Epithelial cell of prostate (primary cell): ENCODE measurements at places on chromosomes 3 and 15.

DNA sequence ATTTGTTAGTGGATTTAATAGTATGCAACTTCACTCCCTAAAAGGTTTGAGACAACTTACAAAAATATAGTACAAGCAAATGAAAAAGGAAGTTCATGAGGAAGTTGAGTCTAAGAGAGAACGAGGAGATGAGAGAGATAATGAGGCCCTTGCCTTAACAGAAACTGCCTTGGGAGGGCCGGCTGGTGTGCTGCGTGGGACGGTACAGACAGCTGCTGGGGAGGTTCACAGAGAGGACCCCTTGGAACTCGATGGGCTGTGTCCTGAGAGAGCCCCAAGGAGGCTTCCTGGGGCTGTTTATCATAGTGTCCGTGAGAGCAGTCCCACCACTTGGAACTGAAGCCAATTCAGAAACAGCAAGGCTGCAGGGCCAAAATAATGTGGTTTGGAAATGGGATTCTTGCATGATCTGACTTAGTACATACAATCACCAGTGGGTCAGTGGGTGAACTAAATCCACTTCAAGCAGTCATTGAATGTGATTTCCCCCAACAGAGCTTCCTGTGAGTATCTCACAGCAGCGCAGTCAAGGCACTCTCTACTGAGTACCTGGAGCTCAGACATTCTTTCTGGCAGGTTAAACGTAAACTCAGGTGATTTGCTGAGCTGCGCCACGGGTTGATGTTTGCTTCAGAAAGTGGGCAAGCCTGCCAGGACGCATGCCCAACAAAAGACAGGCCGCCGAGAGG is 90.8 kb downstream of the CRTC3 start:
- DNase-seq: no peak

- no peak for DNase-seq
These were observed 489 bp downstream of the HDGFL3 start for GRCh38 chr15:83207009-83207659.

GRCh38 chr15:89654847-89655805 is at the start of gene KIF7:
KIF7 (minus strand) TSS chr15:89655467; CDS start chr15:89652930, 2,537 bp downstream.
- DNase-seq: no peak

DNA sequence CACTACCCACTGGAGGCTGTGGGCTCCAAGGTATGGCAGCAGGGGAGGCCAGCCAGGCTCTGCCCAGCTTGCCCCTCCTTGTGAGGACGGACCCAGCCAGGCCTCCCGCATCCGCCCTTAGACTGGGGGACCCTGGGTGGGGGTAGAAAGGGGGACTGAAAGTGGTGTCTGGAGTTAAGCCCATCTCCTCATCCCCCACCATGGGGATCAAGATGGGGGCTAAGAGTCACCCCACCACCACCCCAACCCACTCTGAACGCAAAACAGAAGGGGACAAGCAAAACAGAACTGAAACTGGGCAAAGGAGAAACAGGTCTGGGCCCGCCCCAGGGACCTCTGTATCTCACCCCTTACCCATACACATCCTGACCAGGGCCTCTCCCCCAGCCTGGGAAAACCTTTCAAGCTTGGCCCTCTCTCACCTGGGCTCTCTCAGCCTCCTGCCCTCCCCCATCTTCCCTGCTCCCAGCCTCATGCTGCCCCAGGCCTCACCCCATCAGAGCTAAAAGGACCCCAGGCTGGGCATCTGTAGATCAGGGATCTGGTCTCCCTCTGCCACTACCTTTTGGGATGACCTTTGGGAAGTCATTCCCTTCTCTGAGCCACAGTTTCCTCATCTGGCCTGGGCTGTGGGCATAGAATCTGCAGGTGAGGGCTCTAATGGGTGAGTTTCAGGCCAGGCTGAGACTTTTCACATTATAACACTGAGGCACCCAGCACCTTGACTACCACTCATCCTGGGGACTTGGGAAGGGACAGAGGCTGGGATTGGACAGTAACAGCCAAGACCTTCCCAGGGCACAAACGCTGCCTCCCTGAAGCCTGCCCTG is 30.0 kb upstream of the CYP11A1 start:
- DNase-seq: peak; percentile 48

GRCh38 chr15:94421706-94422105 is 190.3 kb downstream of the MCTP2 start:
- no peak for DNase-seq

DNA sequence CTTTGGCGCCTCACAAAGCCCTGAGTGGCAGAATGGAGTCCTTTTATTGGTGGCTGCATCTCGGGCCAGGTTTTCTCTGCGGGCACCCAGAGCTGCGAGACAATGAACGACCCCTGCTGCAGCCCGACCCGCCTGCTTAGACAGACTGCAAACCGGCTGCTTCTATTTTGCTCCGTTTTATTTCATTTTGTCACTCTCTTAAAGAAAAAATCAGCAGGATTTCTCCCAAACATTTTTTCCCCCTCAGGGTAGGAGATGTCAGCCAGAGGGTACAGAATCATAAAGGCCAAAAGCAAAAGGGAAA is 64.8 kb downstream of the OXNAD1 start:
- no peak for DNase-seq

DNA sequence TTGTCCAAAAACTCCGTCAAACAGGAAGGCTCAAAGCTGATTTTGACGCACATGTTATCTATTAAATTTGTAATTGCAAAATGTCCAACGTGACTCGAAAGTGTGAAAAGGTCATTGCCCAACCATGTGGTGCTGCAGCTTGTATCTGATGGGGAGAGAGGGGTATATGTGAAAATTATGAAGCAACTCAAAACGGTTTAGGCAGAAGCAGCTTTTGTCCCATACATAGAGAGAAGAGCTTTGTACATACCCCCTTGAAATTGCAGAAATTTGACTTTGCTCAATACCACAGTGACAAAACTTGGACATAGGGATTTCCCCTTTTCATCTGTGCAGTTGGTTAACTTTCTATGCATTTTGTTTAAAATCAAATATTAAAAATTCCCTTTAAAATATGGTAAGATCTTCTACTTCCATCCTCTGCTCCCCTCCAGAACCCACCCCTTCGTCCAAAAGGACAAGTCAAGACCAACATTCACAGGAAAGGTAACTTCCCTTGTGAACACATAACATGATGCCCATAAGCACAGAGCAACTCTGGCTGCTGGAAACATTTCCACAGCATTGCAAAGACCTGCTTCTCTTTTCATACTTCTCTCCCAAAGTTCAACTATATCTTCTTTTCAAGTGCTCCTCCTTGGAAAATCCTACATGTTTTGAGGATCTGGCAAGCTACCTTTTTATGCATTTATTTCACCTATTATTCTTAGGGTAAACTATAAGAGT is 253.7 kb upstream of the THBS1 start:
- DNase-seq: no peak

DNA sequence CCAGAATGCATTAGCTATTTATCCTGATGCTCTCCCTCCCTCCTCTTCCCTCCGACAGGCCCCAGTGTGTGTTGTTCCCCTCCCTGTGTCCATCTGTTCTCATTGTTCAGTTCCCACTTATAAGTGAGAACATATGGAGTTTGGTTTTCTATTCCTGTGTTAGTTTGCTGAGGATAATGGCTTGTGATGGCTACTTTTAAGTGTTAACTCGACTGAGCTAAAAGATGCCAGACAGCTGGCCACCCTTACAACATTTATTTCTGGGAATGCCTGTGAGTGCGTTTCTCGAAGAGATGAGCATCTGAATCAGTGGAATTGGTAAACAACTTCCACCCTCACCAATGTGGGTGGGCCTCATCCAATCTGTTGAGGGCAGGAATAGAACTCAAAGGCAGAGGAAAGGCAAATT is 24.7 kb upstream of the TM2D3 start:
- DNase-seq: no peak

GRCh38 chr3:120404876-120405275 is 45.9 kb downstream of the FSTL1 start:
- DNase-seq: no peak

DNA sequence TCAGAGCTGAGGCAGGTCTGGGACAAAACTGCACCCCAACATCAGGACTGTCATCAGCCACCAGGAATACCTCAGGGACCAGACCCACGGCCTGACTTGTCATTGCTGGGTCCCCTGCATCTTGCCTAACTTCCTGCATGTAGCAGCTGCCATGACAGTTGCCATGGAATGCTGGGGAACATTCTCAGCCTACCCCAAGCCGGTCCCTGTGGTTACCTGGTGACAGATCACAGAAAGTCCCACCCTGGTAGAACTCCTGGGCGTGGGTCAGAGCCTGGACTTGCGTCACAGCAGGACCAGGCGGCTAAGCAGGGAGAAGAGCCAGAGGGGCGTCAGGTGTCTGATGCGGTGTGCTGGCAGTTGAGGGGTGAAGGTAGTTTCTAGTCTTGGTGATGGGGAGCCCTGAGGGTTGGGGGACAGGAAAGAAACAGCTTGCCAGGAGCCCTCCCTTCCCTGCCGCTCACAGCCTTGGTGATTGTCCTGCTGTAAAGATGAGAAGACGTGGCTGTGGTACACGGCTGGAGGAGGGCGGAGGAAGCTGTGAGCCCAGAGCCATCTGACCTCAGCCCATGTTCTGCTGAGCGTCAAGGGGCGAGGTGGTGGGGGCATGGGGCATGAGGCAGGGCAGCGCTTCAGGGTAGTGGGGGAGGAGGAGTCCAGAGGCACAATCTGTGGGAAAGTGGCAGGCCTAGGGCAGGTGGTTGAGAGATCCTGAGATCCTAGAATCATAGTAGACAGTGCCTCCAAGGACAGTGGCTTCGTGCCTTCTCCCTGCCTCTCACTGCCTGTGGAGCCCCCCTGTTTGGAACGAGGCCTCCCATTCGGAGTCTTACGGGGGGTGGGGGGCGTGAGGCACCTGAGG is 5.4 kb downstream of the H1-8 start:
- no peak for DNase-seq

- no peak for DNase-seq
These were observed 58.6 kb upstream of the TPM1 start for GRCh38 chr15:62983956-62984355.

- no peak for DNase-seq
These were observed 28.1 kb downstream of the RNU5B-1 start for GRCh38 chr15:65332391-65333147.

GRCh38 chr3:46907960-46908293 is 30.4 kb downstream of the PTH1R start:
- DNase-seq: no peak

- no peak for DNase-seq
These were observed 54.8 kb downstream of the ANAPC13 start for GRCh38 chr3:134430950-134431445.

- peak; percentile 48 for DNase-seq
These were observed 51.5 kb upstream of the SLCO3A1 start for GRCh38 chr15:91801836-91802534.

DNA sequence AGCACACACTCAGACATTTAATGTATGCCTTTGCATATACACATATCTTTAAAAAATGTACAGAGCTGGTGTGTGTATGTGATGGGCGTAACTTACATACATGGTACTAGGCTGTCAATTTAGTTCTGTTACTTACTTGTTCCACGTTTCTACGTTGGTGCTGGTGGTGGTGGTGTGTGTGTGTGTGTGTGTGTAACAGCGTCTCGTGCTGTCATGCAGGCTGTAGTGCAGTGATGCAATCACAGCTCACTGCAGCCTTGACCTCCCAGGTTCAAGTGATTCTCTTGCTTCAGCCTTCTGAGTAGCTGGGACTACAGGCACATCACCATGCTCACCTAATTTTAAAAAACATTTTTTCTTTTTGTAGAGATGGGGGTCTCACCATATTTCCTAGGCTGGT is 64.2 kb downstream of the ISG20 start:
- DNase-seq: no peak

- DNase-seq: no peak
These were observed 212.4 kb downstream of the TBC1D2B start for GRCh38 chr15:77865106-77865610.

GRCh38 chr15:28004143-28005003 is 94.7 kb downstream of the OCA2 start:
- no peak for DNase-seq

DNA sequence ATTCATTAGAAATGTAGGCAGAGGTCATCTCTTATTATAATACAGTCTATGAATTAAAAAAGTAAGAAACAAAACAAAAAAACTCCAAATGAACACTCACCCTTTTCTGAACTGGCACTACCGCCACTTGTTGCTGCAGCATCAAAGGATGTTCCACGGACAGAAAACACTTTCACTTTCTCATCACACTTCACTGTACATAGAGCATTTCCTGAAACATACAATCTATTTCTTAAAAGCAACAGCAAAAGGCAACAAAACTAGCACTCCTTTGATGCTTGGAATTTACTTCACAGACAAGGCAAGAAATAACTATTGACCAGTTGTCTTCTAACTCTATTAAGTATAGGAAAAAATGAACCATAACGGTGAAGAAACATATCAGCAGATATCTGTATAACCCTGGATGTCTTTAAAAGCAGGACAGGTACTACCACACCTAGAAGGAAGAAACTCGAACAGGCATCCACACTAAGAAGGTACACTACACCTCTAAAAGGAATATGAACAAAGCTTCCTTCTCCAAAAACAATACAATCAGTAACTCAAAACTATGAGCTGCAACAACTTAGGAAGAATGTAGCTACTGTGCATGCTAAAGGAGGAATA is 24.9 kb downstream of the ETFA start:
- DNase-seq: no peak

- no peak for DNase-seq
These were observed 10.7 kb downstream of the USP4 start for GRCh38 chr3:49329186-49329585.

- no peak for DNase-seq
These were observed 249.9 kb upstream of the DNAJC19 start for GRCh38 chr3:181239441-181239840.

GRCh38 chr3:168714609-168715240 is 619.0 kb upstream of the GOLIM4 start:
- no peak for DNase-seq

- DNase-seq: no peak
These were observed 88.1 kb upstream of the THRB start for GRCh38 chr3:24582431-24583403.

DNA sequence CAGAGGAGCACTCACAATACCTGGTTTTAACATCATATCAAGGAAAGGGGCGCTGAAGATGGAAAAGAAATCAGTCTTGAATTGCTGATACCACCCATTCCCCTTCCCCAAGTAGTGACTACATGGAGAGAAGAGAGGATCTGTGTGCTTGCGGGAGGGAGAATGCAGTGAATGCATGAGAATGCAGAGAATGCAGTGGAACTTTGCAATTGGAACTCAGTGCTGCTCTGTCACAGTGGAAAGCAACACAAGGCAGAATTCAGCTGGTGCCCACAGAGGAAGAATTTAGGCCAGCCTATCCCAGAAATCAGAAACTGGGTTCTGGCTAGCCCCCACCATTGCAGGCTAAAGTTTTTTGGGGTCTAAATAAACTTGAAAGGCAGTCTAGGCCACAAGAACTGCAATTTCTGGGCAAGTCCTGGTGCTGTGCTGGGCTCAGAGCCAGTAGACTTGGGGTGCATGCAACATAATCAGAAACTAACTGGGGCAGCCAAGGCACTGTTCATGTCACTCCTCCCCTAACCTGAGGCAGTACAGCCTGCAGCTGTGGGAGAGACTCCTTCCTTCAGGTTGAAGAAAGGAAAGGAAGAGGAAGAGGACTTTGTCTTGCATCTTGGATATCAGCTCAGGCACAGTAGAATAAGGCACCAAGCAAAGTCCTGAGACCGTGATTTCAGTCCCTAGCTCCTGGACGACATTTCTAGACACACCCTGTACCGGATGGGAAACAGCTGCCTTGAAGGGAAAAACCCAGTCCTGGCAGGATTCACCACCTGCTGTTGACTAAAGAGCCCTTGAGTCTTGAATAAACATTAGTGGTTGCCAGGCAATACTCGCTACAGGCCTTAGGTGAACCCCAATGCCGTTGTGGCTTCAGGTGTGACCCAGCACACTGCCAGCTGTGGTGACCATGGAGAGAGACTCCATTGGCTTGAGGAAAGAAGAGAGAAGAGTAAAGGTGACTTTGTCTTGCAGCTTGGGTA is 329.3 kb downstream of the TBL1XR1 start:
- DNase-seq: peak; percentile 57

GRCh38 chr15:78241017-78241416 is 6.7 kb upstream of the ACSBG1 start:
- DNase-seq: no peak
